Type B pancreatic cell (in vitro differentiated cells): ENCODE measurements at places on chromosomes 2 and 18. TPM values are rescaled to one million over a fixed set of nuclear protein-coding genes. Genes with fewer than 3 reads are reported as not detected.

Gene RHOB
- total RNA-seq, result 82.8 and 83.5 TPM in 2 replicates

Gene CD207
- total RNA-seq, result not detected in 2 replicates

Gene RGPD3
- total RNA-seq, result 0.07 and 0.17 TPM in 2 replicates

DNA sequence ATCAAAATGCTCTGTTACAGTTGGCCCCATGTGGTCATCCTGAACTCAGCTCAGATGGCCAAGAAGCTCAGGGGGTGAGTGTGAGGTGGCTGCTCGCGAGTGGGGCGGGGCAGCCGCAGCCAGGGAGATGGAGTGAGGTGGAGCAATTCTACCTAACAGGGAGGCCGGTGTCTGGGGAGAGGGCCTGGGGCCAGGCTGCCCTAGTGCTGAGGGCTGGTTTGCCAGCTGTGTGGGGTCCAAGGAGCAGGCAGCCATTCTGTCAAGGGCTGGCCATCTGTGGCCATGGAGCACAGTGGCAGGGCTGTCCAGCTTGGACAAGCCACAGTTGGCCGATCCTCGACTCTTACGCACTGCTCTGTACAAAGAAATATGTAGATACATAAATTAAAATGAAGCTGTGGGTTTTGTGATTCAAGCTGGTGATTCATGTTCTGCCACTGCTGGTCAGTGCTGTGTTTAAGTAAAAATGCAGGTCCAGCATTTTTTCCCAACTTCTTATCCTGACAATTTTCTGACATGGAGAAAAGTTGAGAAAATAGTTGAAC is 82.1 kb downstream of the HS6ST1 start:
- H3K27me3 ChIP-seq, result peaks cover 3% of the 10 kb centered on the region
- no peak overlapping the region for H3K27ac ChIP-seq
- H3K4me1 ChIP-seq, result peaks cover 7% of the 10 kb centered on the region
- no peak overlapping the region for H3K4me3 ChIP-seq
- H3K36me3 ChIP-seq, result no peaks in the 10 kb centered on the region
- DNase-seq, result no peak

- no peaks in the 10 kb centered on the region for H3K27me3 ChIP-seq
- H3K36me3 ChIP-seq, result peaks cover 38% of the 10 kb centered on the region
- no peak overlapping the region for H3K27ac ChIP-seq
- no peak overlapping the region for H3K4me3 ChIP-seq
Observed at GRCh38 chr2:69089266-69089665, 76.3 kb downstream of the ANTXR1 start.
